ENCODE measurements at places on chromosomes 3 and 15.

- no peak for DNase-seq
These were observed 4.1 kb upstream of the PAK6 start for GRCh38 chr15:40234783-40235182.

DNA sequence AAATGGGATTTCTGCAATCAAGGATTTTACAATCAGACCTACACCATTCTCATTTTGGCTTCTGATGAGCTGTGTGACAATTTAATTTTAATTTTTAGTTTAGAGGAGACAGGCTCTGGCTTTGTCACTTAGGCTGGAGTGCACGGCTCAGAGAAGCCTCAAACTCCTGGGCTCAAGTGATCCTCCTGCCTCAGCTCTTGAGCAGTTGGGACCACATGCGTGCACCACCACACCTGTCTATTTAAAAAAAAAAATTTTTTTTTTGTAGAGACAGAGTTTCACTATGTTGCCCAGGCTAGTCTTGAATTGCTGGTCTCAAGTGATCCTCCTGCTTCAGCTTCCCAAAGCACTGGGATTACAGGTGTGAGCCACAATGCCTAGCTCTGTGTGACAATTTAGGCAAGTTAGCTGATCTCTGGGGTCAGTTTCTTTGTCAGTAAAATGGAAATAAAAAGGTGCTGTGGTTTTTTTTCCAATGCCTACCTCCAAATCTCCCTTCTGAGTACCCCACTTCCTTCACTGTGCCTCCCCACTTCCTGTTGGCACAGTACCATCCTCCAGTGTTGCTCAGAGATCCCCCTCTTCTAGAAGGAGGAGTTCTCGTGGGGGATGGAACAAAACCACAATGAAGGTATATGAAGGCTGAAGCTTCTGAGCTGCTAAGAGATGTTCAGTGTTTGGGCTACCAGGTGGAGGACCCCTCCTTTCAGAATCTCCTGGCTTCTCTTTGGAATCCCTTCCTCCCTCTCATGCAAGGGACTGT is 54.1 kb upstream of the GSK3B start:
- no peak for DNase-seq

GRCh38 chr15:66219339-66219738 is 34.2 kb downstream of the MEGF11 start:
- no peak for DNase-seq

- DNase-seq: no peak
These were observed 1237.5 kb downstream of the ZPLD1 start for GRCh38 chr3:103672346-103672745.

DNA sequence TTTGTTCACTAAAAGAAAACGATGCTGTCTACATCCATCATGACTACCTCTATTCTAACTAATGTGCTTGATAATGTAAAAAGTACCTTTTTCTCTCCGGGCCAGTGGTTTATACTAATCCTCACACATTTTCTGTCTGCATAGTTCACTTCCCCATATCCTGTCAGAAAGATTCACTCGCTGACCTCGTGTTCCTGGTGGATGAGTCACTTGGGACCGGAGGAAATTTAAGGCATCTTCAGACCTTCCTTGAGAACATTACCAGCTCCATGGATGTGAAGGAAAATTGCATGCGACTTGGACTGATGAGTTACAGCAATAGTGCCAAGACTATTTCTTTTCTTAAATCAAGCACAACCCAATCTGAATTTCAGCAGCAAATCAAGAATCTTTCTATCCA is 33.8 kb downstream of the COL6A5 start:
- DNase-seq: no peak

DNA sequence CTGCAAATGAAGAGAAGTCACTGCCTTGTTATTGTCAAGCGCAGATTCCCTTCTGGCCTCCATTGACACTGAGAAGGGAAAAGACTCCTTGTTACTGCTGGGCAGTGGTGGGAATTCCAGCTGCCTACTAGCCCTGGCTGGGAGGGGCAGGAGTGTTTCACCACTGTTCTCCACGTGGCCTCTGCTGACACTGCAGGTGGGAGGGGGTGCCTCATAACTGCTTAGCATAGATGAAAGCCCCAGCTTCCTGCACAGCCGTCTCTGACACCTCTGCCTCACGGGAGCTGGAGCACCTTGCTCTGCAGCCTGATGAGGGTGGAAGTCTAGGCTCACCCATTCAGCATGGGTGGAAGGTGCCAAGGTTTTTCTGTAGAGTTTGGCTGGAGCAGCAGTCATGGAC is 52.1 kb downstream of the TM2D3 start:
- DNase-seq: no peak

DNA sequence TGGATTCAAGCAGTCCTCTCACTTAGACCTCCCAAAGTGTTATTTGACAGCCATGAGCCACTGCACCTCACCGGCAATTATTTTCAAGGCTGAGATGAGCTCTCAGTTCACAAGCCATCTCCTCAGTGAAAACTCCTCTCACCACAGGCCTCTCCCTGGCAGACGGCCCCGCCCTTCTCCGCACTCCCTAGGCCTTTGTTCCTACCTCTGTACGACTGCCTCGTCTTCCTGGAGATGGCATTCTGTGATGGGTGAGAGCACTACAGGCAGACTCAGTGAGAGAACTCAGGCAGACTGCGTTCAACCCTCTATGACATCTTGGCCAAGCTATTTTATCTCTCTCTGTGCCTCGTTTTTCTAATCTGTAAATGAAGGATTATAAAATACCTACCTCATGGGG is 67.0 kb upstream of the TPM1 start:
- DNase-seq: no peak

DNA sequence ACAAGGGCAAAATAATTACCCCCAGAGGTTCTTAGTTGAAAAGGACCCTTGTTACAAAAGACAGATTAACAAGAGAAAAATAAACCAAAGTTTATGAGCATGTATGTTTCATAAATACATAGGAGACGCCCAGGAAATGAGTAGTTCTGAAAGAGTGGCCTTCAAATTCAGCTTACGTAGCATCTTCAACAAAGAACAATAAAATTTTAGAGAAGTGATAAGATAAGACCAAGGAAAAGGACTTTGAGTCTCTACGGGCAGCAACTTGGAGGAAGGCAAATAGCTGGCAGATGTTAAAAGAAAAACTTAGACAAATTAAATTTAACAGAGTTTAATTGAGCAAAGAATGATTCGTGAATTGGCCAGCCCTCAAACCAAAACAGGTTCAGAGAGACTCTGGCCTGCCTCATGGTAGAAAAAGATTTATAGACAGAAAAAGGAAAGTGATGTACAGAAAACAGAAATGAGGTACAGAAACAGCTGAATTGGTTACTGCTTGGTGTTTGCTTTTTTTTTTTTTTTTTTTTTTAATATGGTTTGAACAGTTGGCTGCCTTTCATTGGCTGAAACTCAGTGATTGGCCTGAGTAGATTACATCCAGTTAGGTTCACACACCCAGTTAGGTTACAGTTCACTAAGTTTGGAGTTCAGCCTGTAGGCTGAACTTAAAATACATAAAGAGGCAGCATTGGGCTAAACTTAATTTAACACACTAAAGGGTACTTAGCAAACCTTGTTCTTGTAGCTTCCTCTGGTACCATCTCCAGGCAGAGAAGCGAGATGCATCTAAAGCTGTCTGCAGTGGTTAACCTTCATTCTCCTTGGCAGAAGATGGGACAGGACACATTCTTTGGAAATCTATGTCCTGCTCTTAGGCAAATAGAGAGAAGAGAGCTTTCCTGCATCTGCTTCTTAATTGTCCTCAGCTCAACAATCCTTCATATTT is 23.2 kb downstream of the C2CD4B start:
- DNase-seq: no peak

GRCh38 chr3:197877902-197878301 is 72.1 kb upstream of the RPL35A start:
- DNase-seq: no peak

DNA sequence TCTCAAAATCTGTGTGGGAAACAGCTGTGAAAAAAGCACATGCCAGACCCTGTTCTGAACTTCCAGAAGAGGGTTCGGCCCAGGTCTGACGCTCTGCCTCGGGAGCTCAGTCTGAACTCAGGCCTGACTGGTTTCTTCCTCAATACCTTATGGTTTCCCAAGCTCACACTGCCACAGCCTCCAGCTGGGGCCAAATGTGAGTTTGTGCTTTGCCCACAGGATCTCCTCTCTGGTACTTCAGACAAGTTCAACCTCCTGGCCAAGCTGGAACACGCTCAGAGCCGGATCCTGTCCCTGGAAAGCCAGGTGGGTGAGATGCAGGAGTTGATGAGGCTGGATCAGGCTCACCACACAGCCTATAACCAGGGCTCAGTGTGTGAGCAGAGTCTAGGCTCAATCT is 33.8 kb downstream of the CYP11A1 start:
- no peak for DNase-seq

DNA sequence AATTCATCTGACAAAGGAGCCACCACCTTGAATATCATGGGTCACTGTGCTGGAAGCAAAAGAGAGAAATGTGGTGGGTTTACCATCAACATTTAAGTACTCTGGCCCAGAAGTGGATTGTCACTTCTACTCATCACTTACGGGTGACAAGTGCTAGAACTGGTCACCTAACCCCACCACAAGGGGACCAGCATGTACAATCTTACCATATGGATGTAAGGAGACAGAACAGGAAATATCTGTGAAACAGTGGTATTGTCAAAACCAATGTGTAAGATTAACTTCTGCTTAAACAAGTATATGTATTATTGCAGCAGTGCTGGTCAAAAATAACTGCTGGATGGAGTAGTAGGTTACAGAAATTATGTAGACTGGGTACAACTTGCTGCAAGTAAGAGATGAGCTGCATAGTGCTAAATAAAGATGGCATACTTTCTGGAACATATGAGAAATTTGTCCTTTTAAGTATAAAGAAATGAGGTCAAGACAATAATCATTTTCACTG is 171.8 kb downstream of the POTEB3 start:
- DNase-seq: no peak

DNA sequence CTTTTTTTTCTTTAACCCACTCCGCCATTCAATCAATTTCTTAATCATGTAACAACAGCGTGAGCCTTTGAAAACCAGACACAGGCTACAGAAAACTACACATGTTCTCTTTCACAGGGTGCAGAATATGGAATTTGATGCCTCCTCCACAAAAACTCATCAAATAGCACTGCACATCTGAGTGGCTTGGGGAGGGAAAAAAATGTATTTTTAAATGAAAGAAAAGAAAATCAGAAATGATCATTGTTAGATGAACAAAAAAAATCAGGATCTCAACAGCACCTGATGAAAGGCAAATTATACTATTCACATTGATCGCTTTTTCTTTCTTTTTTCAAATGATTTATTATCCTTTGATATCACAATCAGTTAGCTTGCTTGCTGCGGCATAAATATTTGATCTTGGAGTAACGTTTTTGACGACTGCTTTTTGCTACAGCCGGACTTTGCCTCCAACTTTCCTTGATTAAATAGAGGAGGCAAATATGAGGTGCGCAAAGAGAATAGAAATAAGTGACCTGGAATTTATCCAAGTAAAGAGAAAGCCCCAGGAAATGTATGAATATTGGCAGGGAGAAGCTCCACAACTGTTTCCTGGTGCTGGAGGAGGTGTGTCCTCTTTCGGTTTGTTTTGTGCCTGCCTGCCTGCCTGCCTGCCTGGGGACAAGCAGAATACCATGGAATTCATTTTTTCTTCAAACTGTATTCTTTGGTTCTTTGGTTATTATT is 63.1 kb downstream of the EDEM1 start:
- DNase-seq: no peak

DNA sequence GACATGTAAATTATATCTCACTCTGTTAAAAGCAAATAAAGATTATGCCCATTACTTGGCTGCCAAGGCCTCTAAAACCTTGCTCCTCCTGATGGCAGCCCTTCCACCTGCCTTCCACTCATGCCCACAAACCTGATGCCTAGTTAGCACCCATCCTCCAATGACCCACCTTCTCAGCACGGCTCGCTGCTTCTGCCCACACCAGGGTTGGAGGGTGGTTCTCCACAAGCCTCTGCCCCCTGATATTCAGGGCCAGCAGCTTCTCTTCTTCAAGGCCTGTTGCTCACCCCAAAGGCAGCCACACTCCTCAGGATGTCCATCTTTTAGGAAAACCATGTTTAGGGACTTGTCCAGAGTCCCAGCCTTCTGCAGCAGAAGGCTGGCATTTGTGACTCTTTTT is 263.4 kb upstream of the TLE3 start:
- DNase-seq: no peak

GRCh38 chr3:12884186-12884680 is 42.9 kb upstream of the RPL32 start:
- DNase-seq: no peak

DNA sequence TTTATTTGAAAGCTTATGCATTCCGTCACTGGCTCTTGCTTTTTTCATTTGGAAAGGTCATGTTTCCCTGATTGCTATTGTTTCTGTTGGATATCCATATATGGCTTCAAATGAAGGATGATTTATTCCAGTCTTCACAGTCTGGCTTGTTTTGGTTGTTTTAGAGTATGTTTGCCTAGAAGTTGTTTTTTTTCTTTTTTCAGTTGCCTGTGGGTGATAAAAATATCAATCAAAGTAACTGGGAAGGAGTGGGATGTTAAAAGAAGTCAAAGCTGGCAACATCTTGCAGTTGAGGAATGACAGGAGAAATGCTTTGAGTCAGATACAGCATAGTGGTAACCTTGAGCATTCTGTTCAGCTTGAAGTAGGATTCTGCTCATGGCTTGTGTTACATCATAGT is 610.5 kb downstream of the PLOD2 start:
- DNase-seq: no peak

DNA sequence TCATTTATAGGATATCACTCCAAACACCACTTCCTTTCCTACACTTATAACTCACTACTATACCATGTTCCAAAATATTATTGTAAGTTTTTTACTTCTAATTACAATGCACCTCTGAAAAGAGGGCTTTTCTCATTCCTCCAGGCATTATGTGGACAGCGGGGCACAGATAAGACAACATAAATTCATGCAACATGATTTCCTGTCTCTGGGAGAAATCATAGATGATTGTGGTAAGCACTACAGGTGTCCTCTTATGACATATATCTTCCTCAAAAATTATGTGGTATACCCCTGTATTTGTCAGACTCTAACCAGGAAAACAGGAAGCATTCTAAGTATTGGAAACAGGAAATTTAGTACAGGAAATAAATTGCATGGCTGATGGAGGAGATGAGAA is 45.7 kb upstream of the INO80 start:
- no peak for DNase-seq

GRCh38 chr15:85832394-85832793 is 37.7 kb upstream of the KLHL25 start:
- DNase-seq: no peak

DNA sequence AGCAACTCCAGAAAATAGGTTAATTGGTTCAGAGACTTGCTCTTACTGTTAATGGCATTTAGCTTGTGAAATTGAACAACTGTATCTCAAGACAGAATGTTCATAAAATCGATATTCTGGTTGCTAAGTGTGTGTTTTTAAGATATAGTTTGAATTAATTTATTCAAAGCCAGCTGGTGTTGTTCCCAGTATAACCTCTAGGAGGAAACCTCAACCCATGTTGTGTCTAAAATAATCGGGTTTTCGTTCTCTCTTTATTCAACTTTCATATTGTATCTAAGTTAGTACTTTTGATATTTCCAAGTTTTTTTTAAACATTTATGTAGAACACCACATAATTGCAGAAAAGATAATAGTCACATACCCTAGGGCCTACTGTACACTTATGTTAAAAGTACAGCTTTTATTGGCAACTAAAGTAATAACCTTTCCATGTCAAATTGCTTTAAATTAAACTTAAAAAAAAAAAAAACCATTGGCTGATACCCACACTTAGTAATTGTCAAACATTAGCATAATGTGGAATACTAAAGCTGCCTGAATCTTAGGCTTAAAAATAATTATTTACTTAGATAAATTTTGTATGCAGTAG is 90.9 kb downstream of the SAMMSON start:
- DNase-seq: no peak

All from substantia nigra (tissue), 51 donors.